ENCODE measurements at places on chromosomes 1 and 21.

- no peak for DNase-seq
These were observed 18.1 kb downstream of the SLC45A3 start for GRCh38 chr1:205662135-205662738.

GRCh38 chr1:29971703-29972102 lies 735.4 kb downstream of the PTPRU start:
- DNase-seq: no peak

- DNase-seq: no peak
These were observed 2.7 kb downstream of the CAPN2 start for GRCh38 chr1:223714849-223715603.

DNA sequence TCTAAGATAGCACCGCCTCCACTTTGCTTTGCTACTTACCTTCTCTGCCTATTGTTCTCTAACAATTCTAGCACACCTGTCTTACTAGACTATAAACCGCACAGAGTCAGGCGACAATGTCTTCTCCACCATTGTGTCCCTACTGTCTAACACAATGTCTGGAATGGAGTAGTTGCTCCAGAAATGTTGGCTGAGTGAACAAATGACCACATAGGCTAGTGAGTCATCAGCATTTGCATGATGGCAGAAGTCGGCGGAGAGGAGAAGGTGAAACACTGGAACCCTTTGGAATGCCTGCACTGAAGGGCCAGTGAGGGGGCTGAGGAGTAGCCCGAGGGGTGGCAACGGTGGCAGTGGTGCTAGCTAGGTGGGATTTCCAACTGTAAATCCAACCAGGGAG lies 14.0 kb upstream of the PABPC4 start:
- DNase-seq: no peak

GRCh38 chr1:6051423-6051822 lies 5.7 kb downstream of the KCNAB2 start:
- DNase-seq: no peak

GRCh38 chr1:246565751-246566127 lies 322 bp downstream of the TFB2M start:
- no peak for DNase-seq

DNA sequence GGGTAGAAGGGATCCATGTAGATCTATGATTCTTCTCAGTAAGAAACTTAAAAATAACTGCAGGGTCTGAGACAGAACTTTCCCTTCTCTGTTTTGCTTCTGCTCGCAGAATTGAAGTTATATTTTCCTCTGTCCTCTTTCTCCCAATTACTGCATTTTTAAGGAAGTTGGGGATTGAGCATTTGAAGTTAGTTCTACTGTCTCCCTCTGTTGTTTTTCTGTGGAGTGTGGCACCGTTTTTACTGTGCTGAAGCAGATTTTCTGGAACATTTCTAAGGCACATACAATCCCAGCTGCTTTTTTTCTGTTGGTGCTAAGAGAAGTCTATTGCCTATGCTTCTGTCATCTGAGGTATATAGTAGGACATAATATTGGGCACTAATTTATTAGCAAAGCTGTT lies 43.3 kb downstream of the RASAL2 start:
- no peak for DNase-seq

DNA sequence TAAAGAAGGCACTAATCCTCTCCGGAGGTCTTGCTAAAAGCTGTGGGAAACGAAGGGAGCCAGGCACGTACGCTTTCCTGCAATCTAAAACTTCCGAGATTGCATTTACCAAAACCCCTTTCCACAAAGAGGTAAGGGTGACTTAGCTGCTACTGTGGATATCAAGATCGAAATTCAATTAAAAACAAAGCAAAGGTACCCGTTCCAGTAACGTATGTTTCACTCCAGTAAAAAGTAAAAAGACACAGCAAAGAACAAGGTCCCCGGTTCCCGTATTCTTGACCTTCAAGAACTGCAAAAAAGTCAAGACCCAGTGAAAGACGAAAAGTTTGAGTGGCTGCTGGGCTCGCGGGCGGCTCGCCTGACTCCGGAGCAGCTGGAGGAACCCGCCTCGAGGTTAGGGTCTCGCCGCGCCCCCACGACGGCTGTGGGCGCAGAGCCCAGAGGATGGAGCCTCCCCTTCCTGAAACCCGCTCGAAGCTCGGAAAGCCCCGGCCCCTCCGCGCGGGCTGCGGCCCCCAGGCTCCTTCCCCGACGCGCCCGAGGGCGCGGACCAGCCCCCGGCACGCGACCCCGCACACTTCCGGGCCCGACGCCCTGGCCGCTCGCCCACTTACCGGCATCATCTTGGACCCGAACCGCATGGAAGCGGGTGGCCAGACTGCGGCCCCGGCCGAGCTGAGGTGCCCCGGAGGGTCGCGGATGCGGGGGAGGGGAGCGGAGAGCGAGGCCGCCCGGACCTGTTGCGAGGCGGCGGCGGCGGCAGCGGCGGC lies 524 bp downstream of the TP53BP2 start:
- peak; percentile 14 for DNase-seq

- DNase-seq: no peak
These were observed 66.8 kb upstream of the JUN start for GRCh38 chr1:58850636-58851035.

DNA sequence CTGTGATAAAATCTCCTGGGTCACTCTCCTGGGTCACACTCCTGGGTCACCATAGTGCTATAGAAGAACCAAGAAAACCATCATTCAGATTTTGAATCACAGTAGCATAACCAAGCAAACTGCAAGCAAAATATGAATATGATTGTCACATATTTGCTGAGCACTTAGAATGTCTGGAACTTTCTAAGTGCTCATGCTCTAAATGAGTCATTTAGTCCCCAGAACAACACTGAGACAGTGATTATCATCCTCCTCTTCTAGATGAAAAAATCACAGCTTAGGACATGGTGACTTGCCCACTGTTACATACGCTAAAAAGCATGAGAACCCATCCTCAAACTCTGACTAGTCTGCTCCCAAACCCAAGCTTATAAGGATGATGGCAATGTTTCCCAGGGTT lies 39.5 kb upstream of the DDAH1 start:
- no peak for DNase-seq

DNA sequence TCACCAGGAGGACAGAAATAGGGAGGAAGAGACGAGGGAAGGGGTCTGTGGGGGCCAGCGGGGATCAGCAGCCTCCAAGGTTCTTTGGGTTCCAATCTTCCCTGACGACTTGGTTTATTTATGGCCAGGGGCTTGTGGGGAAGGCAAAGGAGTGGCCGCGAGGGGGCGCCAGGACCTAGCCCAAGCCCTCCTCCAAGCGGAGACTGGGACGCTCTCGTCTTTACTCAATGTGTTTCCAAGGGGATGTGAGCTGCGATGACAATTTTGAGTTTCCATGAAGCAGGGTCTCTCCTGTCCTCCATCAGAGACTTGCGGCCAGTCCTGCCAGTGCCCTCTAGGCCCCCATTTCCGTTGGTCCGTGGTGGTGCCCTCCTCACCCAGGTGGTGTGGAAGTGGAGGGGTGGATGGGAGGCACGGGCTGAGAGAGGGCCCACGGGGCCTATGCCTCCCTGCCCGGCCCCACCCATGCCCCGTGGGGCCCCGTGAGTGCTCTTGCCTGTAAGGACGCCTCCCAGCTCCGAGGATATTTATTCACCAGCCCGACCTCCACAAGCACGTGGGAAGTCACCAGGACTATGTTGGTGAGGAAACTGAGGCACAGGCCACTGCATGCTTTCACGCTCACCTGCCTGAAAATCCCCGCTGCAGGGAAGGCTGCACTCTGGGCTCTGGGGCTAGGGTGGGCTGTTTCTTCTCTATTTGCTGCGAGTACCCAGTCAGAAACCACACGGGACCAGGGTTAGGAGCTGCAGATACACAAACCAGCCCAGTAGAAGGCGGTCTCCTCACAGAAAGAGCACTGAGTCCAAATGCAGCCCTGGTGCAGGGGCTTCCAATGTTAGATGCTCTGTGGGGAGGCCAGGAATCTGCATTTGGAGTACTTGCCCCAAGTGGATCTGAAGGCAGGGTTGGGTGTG lies 26.5 kb downstream of the DMRTB1 start:
- DNase-seq: peak; percentile 26

- DNase-seq: no peak
These were observed 310.4 kb downstream of the AJAP1 start for GRCh38 chr1:4964634-4965345.

Data from activated T-helper 1 cell treated with anti-CD3 and anti-CD28 coated beads, Interleukin-2, amount 50 U/mL, for 16 hours (primary cell).